Activated CD8-positive, alpha-beta memory T cell treated with anti-CD3 and anti-CD28 coated beads for 1 hour (primary cell): ENCODE measurements at places on chromosomes 3 and 15.

GRCh38 chr3:145911016-145911415 is 250.0 kb downstream of the PLOD2 start:
- no peak for DNase-seq

DNA sequence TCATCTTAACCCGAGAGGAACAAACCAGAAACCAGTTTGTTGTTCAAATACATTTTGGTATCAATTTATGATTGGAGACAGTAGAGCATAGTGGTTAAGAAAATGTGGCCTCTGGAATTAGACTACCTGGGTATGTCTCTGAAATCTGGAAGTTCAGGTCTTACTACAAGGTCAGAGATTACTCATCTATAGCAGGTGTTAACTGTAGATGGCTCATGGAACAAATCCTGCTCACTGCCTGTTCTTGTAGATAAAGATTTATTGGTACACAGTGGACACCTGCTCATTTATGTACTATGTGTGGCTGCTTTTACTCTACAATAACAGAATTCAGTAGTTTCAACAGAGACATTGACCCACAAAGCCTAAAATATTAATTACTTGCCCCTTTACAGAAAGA is 413.3 kb downstream of the CNTN6 start:
- no peak for DNase-seq

DNA sequence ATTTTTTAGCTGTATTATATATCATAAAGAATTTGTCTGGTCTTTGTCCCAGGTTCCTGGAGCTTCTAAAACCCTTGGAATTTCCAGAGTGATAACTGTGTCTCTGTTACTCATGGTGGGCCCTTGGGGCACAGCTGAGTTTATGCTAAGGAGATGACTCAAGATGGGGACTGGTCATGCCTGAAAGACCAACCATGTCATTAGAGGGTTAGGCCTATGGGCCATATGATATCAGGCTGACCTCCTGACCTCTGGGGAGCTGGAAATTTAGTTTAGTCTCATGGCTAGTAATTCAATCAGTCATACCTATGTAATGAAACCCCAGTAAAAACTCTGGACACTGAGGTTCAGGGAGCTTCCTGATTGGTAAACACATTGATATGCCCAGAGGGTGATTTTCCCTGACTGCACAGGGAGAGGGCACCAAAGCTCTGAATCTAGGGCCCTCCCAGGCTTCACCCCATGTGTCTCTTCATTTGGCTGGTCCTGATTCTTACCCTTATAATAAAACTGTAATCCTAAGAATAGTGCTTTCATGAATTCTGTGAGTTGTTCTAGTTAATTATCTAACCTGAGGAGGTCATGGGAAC is 69.6 kb downstream of the EEFSEC start:
- DNase-seq, result no peak

DNA sequence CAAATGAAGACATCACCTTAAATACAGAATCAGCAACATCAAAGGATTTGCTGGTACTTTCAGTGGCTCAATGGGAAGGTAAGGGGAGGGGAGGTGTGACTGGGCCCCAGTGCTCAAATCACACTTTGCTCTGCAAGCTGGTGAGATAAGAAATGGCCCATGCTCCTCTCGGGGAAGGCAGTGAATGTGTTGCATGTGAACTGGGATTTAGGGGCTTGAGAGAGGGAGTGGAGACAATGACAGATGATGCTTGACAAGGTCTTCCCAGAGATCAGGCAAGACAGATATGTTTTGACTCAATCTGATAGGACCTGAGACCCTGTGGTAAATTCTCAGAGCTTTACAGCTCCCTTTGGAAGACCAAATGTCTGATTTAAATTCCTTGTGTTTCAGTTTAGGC is 233.0 kb upstream of the PROK2 start:
- no peak for DNase-seq

GRCh38 chr3:41033956-41034519 is 165.3 kb upstream of the CTNNB1 start:
- DNase-seq, result no peak

- DNase-seq, result no peak
These were observed 639 bp downstream of the SPICE1 start for GRCh38 chr3:113514265-113514769.

GRCh38 chr3:22862111-22862510 is 341.0 kb upstream of the UBE2E2 start:
- DNase-seq, result no peak

GRCh38 chr3:196159952-196160804 is 51.0 kb downstream of the ZDHHC19 start:
- no peak for DNase-seq

GRCh38 chr3:39178553-39178952 is 13.8 kb downstream of the XIRP1 start:
- no peak for DNase-seq

DNA sequence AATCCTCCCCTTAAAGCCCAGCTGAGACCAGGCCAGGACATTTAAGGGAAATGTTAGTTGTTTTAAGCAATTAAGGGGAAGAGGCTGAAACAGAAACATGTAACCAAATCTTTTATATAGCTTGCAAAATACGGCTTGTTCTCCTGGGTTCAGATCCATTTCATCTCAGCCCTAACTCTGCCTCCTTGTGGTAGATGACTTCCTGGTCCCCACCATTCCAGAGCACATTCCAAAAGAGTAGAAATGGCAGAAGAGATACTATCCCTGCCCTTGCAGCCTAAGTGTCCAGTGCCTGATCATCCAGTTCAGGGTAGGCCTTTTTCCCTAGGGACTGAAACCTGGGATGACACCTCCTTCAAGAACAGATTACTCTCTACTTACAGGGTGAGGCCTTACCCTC is 266.2 kb upstream of the VEPH1 start:
- no peak for DNase-seq

GRCh38 chr3:140238646-140239314 is 303.8 kb downstream of the CLSTN2 start:
- DNase-seq, result no peak

DNA sequence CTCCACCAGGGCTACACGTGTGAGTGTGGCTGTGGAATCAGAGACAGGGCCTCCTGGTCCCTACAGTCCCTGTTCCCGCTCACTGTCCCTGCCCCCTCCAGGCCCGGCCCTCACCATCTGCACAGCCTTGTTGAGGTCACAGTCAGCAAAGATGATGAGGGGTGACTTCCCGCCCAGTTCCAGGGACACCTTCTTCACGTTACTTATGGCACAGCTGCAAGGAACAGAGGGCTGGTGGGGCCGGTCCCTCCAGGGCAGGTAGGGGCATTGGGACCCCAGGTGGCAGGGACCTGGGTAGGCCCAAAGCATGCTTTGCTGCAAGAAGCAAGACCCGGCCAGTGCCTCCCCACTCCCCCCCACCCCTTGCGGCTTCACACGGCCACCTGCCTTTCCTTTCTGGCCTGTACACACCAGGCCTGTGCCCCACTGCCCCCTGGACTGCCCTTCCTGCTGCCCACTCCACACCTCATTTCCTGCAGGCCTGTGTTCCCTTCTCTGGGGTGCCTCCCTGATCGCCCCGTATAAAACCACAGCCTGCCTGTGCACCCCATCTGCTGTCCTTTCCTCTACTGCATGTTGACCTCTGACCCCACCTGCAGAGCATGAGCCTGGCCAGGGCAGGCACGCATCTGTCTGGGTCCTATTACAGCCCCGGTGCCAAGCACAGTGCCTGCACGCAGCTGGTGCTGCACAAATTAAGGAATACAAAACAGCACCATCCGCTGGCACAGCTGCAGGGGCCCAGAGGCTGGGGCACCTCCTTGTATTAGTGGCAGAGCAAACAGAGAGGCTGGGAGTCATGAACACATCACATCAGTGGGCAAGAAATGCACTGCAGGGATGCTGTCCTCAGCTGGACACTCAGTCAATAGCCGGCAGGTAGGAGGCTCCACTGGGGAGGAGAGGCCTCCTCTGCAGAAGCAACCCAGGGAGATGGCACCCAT is 30.8 kb upstream of the SLC41A3 start:
- no peak for DNase-seq

DNA sequence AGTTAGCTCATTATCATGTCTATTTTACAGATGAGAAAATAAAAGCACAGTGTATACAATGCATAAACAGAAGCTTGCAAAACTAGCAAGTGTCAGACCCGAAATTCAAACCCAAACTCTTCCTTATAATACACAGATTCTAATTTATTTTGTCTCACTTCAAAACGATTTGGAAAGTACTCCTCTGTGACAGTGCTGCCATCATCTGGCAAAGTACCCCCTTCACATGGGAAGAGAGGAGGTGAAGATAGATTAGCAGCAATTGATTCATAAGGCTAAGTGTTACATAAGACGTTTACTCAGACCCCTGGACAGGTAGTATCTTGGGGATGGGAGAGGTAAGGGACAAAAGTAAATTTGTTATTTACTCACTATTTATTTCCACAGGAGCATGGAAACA is 744.0 kb upstream of the SGO1 start:
- DNase-seq, result no peak

GRCh38 chr3:136078421-136079364 is 113.2 kb downstream of the PPP2R3A start:
- DNase-seq, result no peak

DNA sequence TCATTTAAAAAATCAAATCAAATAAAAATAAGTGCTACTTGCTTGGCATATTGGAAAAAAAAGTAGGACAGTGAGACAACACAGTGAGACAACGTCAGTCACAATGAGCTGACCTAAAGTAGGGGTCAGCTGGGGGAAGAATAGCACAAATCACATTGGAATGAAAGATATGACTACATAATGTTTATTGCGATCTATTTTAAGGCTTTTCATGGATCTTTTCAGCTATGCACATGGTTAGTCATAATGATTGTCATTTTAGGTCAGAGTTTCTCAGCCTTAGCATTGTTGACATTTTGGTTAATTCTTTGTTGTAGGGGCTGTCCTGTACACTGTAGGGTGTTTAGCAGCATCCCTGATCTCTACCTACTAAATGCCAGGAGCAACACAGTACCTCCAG is 44.5 kb downstream of the CMSS1 start:
- no peak for DNase-seq

GRCh38 chr15:72420576-72420975 is 22.5 kb downstream of the TMEM202 start:
- no peak for DNase-seq

DNA sequence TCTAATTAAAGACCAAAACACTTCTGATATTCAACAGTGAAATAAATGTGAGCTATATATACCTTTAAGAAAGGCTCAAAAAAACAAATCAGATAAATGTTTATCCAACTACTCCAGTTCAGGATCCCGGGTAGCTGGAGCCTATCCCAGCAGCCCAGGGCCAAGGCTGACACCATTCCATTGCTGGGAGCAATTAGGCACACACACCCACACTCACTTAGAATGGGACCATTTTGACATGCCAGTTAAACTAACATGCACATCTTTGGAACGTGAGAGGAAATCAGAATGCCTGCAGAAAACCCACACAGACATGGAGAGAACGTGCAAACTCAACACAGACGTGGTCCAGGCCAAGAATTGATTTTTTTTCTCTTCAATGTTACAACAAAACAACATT is 30.0 kb upstream of the PLSCR4 start:
- no peak for DNase-seq

- no peak for DNase-seq
These were observed 156.7 kb downstream of the SUCLG2 start for GRCh38 chr3:67497746-67498145.

- DNase-seq, result peak; percentile 77
These were observed at the start of the genes DTX3L and PARP9 for GRCh38 chr3:122564155-122564912. TSS of gene DTX3L (plus strand) at chr3:122564338. CDS start at chr3:122564427, 89 bp downstream. TSS of gene PARP9 (minus strand) at chr3:122564300. CDS start at chr3:122559620, 4,680 bp downstream.

- DNase-seq, result no peak
These were observed 508.6 kb downstream of the FHIT start for GRCh38 chr3:60742606-60743145.

DNA sequence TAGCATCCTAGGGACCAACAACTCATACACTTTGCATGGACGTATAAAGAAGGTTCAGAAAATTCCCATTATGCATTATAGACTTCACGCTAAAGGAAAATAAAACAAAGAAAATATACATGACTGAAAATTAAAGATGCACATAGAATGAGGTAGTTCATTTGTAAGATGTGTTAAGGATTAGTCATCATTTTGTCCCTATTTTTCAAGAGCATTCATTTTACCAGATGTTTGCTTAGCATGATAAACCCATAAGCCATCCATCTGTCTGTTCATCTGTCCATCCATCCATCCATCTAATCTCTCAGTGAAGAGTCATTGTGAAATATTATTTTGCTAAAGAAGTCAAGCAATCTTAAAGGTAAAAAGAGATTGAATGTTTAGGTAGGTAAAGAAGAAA is 80.3 kb downstream of the TFG start:
- no peak for DNase-seq

GRCh38 chr3:181623924-181624694 is 87.6 kb upstream of the SOX2 start:
- no peak for DNase-seq

DNA sequence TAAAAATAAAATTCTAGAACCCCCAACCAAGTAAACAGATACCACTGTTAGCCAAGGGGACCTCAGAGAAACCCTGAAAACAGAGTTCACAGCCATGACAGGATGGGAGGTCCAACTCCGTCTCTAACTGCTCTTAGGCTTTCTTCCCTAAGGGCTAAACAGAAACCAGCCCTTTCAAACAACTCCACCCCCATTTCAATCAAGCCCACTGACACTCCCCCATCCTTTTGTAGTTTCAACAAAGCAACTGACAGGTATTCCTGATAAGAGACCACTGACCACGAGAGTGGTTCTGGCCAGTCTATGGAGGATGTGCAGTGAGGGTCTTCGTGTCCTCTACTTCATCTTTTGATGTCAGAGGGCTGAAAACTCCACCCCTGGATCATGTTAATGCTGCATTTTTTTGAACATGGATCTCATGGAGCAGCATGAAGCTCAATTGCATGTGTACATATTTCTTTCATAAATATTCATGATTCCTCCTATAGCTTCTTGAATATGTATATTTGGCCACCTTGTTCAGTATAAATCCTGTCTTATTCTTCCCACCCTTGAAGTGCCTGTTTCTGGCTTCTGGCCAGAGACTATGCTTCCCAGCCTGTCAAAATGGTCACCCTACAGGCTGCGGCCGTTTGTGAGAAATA is 222.6 kb downstream of the OSBPL10 start:
- no peak for DNase-seq

DNA sequence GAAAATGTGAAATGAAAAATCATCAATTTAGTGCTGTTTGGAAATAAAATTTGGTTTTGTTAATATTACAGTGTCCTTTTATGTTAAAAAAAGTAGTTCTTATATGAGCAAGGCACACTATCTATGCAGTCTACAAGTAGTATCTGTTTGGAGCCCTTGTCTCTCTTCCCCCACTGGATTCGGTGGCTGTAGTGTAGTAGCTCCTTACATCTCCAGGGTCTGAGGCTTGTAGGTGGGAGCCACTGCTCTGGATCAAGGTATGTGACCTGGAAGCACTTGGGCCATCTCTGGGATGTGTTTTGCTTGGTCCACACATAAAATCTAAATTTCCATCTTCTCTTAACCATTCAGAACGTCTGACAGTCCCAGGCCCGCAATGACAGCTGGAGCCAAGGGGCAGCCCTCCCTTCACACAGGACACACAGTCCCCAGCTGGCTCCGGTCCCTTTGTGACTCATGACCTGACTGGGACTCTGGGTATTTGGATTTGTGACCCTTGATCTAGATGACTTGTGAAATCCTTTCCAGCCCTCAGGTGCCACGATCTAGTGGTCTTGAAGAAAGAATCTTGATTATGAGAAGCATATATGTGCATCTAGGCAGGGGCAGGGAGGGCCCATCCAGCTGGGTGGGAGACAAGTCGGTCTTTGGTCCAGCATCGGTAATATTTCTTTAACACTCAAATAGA is 80.0 kb downstream of the USP13 start:
- no peak for DNase-seq

GRCh38 chr3:158152186-158152585 is 42.3 kb downstream of the RSRC1 start:
- DNase-seq, result no peak
